ENCODE measurements at places on chromosomes 12 and 14.
A peak's percentile ranks its signal among the peaks of the same experiment; 100 is the strongest.

DNA sequence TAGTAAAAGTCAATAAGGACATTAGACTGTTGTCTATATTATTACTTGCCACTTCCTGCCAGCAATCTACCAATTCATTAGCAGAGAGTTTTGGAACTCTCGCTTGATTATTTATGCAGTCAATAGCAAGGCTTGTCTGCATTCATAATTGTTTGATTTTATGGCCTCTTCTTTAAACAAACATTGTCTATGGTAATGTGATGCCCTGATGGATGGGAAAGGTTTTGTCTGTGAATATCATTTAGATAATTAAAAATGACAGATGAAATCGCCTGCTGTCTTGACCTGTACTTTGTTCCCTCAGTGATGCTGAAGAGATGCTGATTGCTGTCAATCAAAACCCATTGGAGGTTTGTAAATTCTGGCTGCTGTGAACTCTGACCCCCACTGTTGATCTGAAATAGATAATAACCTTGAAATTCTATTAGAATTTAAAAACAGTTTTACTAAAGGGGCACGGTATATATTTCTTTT is 455.3 kb downstream of the NPAS3 start:
- DNase-seq = no peak

- DNase-seq = no peak
Measured at GRCh38 chr14:101982621-101983020, 18.2 kb downstream of the DYNC1H1 start.

GRCh38 chr12:6871052-6871957 is 1.8 kb downstream of the SPSB2 start:
- peak; percentile 51 for DNase-seq

GRCh38 chr12:77686760-77687159 is 143.9 kb upstream of the NAV3 start:
- DNase-seq = no peak

- DNase-seq = no peak
Measured at GRCh38 chr12:123444092-123445026, 7.9 kb upstream of the RILPL2 start.

DNA sequence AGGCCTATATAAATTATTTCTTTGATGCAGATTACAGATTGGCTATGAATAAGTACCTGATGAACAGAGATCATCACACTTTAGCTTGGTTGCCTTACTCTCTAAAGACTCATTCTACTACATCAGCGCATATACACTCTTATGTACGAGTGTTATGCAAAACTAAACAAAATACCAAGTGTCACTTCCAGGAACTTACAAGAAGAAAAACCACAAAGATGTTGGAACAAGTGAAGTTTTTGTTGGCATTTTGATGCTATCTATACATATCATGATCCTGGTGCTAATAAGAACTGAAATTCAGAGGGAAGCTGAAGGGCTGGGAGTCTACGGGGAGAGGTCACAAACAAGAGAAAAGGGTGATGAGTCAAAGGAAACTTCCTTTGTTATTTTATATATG is 47.9 kb upstream of the CERS5 start:
- no peak for DNase-seq

- DNase-seq = no peak
Measured at GRCh38 chr12:20439626-20440025, 71.3 kb downstream of the PDE3A start.

- DNase-seq = no peak
Measured at GRCh38 chr12:81207664-81208063, 129.8 kb downstream of the ACSS3 start.

GRCh38 chr14:105477660-105478397 is 3.2 kb downstream of the CRIP2 start:
- DNase-seq = no peak

- no peak for DNase-seq
Measured at GRCh38 chr14:102779574-102780315, 2.5 kb downstream of the TRAF3 start.

DNA sequence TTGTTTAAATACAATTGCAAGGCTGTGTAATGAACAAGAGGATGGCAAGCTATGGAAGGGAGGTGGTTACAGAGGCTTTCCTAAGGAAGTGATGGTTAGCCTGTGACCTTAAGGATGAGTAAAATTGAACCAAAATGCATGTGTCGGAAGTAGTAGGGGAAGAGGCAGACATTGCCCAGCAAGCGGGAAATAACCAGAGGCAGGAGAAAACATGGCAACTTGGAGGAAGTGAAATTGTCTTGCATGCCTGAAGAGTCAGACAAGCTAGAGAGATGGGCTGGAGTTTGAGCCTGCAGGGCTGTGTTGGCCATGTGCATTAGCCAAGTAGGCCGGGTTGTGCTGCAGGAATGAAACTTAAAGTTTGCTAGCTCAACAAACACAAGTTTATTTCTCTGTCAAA is 96.2 kb downstream of the BTG1 start:
- DNase-seq = no peak

DNA sequence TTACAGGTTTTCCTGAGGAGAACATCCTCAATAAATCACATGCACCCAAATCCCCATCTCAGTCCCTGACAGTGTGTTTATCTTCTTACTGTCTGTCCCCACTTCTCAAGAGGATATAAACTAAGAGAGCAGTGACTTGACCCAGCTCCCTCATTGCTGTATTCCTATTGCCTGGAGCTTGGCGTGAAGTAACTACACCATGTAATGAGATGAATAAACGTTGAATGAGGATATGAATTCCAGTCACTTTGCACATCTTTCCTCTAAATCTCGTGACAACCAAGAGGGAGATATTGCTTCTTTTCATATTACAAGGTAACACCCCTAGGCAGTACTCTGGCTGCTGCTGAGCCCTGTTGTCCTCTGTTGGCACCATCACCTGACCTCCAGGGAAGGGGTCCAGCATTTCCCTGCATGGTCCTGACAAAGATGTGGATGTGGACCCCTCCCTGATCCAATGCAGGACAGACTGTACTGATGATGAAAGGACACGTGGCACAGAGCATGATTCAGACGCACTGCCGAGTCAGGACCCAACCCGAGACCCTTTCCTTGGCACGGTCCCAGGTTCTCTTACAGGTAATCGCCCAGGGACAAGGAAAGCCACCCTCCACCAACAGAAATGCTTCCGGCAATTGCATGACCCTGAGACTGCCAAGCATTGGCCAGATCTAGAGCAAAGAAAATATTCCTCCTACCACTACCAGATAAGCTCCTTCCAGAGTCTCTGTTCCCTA is 47.7 kb upstream of the CPM start:
- DNase-seq = no peak

DNA sequence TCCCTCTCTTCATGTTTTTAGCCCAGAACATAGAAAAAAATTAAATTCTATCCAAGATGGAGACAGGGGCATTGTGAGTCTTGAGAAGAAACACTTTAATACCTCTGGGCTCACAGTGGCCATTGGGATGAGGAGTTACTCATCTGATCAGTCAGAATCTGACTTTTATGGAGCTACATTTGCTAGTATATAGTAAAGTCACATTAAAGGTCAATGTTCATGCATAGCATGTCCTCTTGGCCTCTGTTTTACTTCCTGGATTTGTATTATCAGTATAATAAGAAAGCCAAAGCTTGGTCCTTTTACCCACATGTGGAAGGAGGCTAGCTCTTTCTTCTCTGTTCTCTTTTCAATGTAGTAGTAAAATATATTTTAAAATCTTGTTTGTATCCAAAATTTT is 93.6 kb upstream of the CNOT2 start:
- no peak for DNase-seq

DNA sequence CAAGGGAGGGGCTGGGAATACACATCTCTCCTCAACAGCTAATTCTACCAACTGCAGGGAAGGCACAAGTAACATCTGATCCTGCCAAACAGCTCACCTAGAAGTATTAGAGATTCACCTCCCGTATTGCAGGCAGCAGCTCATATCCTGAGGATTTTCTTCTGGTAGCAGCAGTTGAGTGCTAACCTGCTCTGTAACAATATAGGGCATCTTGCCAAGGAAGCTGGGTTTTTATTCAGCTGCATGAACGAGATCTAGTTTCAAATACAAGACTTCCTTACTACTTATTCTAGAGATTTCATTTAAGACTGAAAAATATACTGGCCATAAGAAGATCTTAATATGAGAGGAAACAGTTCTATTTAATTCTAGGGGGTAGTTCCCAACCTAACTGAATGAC is 261.4 kb upstream of the USP15 start:
- DNase-seq = no peak

GRCh38 chr14:57909626-57910025 is 43.7 kb upstream of the SLC35F4 start:
- DNase-seq = no peak

- no peak for DNase-seq
Measured at GRCh38 chr14:63896278-63896720, 43.5 kb downstream of the SYNE2 start.

- no peak for DNase-seq
Measured at GRCh38 chr12:103583008-103583407, 4.1 kb upstream of the STAB2 start.

GRCh38 chr12:966724-967123 is 17.2 kb upstream of the RAD52 start:
- DNase-seq = no peak

DNA sequence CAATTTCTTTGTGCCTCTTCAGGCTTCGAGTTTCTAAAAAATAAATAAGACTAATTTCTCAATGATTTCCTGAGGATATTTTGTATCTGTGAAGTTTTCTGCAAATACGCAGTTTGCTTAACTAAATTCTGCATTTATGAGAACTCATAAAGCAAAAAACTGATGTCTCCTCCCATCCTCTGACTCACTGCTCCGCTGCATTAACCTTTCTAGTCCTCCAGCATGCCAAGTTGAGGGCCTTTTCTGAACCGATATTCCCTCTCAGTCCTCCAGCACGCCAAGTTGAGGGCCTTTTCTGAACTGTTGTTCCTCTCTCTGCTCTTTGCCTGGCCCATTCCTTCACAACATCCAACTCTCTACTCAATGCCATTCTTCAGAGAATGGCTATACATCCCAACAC is 3.2 kb downstream of the IPO8 start:
- no peak for DNase-seq

DNA sequence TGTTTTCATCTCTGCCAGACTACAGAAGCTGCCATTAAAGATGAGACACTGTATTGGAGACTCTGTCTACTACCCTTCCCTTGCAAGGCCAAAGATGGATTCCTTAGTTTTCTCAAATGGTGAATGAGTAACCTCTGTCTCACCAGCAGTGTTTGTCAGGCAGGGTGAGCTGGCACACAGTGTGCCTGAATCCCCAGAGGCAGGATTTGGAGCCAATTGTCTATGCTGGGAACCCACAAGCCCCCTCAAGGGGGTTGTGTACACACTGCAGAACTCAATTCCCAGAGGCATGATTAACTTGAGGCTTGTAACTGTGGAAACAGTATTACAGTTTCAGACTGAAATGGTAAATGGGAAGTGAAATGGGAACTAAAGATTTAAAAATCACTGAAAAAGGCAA is 136.8 kb upstream of the PTPRB start:
- DNase-seq = peak; percentile 6

DNA sequence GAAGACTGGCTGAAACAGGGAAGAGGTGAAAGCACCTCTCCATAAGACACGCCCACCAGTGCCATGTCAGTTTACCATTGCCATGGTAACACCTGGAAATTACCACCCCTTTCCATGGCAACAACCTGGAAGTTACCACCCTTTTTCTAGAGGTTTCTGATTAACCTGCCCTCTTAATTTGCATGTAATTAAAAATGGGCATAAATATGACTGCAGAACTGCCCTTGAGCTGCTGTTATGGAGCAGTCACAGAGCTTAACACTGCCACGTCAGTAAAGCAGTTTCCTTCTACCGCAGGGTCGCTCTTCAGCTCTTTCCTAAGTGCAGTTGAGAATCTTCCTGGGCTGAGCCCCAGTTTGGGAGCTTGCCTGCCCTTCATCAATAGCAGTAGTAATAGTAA is 55.2 kb downstream of the RASSF3 start:
- peak; percentile 95 for DNase-seq

GRCh38 chr12:50103767-50104321 is at the start of gene GPD1:
TSS of gene GPD1 (plus strand) at chr12:50104008. CDS start at chr12:50104051, 43 bp downstream.
- DNase-seq = no peak

DNA sequence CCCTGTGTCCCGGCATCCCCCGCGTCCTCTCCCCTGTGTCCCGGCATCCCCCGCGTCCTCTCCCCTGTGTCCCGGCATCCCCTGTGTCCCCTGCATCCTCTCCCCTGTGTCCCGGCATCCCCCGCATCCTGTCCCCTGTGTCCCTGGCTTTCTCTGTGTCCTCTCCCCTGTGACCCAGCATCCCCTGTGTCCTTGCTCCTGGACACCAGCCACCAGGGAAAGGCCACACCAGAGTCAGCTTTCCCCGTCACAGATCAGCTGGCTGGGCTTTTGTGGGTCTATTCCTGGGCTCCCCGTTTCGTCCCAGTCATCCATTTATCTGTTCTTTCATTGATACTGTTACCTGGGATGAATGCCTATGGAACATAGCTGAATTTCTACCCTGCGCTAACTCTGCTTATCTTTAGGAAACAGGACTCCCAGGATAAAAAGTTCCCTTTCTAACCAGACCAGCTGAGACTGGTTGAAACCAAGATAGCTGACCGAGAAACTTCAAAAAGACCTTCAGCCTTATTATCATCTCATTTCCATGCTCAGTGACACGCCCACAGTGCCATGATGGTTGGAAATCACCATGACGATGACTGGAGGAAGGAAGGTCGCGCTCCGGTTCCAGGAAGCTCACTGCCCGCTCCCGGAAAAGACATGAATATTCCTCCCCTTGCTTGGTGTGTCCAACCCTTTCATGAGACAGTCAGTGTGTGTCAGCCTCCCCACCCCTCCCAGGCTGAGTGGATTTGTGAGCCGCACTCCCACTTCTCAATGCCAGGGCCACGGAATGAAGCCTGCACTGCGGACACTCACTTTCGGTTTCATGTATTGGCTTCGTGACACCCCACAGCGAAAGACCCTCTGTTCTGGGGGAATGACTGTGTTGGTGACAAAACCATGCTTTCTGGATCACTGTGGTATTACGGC is 276.4 kb upstream of the SFSWAP start:
- DNase-seq = no peak

DNA sequence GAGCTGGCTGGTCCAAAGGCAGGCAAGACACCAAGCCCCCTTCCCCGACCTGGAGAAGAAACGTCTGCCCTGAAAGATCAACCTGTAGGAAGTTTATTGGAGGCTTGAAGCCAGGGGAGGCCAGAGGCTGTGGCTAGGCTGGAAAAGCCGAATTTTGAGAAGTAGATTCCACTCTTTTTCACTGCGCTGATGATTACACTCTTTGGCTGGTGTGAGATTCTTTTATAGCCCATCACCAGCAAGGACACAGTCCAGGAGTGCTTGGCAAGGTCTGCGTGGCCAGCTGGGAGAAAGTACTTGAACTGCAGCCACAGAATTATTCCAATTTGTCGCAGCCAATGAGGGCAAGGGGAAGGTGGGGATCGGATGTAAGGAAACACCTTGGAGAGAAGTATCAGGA is 45.0 kb downstream of the SYNE3 start:
- no peak for DNase-seq

GRCh38 chr14:100268591-100269207 is 29.8 kb downstream of the YY1 start:
- no peak for DNase-seq

DNA sequence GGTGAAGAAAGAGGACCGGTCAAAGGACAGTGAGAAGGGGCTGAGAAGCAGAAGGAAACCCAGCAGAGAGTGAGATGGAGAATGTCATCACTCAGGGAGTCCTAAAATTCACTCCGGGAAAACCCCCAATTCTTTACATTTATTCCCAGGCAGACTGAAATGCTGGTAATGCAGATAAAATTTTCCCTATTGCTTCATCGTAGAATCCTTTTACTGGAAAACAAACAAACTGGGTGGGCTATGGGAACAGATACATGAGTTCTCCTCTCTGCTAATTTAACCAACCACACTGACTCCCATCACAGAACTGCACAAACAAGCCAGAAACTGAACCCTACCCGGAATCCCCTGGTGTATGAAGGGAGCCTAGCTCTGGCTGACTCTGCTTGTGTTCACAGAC is 20.9 kb downstream of the HEBP1 start:
- DNase-seq = no peak

GRCh38 chr12:7346551-7347225 is 42.8 kb downstream of the ACSM4 start:
- no peak for DNase-seq
